Panc1 (cell line): ENCODE measurements at places on chromosomes 1 and 21. TPM values are rescaled to one million over a fixed set of nuclear protein-coding genes. Genes with fewer than 3 reads are reported as not detected.

DIO1 gene
- 0.28 TPM for total RNA-seq

TMEM200B gene
- 2.1 TPM for total RNA-seq

KRTAP21-2 gene
- not detected for total RNA-seq

TNFRSF8 gene
- 0.13 TPM for total RNA-seq
